ENCODE measurements at places on chromosomes 12 and 14.

DNA sequence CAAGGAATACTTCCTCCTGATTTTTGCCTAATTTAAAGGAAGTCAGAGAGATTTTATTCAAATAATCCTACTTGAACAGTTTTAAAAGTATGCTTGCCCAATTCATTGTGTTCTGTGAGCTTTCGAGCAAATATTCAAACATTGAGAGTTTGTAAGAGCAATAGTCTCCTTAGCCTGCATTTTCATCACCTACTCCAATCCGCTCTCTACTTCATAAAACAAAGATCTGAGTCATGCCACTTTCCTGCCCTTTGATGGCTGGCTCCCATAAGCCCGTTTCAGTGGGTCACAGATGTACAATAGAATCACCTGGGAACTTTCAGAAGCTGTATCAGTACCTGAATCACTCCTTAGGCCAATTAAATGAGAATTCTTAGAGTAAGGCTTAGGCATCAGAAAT is 319.2 kb downstream of the PDZRN4 start:
- DNase-seq: no peak

GRCh38 chr14:55316564-55316963 is 45.3 kb downstream of the FBXO34 start:
- DNase-seq: no peak

DNA sequence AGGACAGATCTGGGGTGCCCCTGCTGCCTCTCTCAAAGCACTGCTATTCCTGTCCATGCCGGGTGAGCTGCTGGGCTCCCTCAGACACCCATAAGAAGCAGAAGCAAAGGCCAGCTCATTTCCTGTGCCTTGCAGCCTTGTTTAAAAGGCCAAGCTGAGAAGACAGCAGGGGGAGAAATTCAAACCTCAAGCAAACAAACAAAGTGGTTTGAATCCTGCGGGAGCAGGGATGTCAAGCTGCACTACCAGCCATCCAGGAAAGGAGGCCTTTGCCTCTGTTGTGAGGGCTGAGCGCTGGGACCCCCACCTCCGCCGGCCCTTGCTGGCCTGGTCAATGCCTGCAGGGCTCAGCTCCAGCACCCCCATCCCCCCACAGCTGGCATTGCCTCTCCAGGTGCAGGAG is 176.5 kb downstream of the PIWIL1 start:
- no peak for DNase-seq

DNA sequence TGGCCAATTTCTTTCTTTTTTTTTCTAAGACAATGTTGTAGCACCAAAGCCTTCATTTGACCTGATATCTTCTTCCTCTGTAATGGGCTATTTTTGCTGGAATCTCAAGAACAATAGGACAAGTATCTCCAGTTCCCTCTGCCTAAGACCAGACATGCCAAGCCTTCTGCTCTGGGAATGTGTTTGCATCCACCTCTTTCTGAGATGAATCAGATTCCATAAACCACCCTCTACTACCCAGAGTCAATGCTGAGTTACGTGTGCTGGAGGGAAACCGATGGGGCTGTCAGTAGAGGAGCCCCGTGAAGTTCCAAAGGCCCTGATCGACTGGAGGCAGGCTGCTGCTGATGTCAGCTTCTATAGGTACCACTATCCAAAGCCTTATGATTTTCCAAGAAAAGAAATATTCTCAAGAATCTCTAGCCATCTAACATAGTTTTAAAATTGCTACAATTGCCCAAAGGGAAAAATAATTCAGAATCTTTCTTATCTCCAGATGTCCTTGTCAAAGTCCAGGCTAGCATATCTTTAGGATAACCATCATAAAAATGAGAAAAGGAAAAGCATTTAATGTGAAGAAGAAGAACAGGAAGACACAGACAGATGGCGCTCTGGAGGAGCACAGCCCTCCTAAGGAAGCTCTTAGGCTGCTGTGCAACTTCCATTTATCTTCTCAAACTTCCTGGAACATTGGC is 101.9 kb downstream of the SLC8A3 start:
- no peak for DNase-seq

DNA sequence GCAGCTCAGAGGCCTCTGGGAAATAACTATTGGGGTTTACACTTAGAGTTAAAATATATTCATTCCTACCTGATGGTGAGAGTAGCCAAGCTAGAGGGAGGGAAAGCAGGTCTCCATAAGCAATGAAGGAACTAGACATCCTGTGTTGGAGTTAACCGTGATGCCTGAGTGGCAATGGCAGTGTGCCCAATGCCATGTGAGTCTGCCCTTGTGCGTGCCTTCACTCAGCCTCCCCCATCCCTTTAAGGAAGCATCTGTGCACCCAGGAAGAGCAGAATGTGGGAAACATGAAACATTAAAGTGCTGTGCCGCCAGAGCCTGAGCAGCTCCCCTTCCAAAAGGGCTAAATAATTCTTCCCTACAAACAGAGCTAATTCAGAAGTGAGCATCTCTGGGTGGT is 76.3 kb downstream of the COX16 start:
- no peak for DNase-seq

DNA sequence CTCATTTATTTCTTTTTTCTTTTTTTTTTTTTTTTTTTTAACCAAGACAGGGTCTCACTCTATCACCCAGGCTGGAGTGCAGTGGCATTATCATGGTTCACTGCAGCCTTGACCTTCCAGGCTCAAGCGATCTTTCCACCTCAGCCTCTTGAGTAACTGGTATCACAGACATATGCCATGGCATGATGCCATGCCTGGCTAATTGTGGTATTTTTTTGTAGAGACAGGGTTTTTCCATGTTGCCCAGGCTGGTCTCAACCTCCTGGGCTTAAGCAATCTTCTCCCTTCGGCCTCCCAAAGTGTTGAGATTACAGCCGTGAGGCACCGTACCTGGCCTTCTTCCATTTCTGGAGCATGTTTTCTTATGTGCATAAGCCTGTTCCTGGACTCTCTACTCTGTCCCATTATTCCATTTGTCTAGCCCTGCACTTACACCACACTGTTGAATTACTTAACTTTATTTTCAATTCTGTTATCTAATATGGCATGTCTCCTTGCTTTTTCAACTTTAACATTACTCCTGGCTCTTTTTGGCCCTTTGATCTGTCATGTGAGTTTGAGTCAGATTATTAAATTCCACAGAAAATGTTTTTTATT is 47.9 kb upstream of the PTGDR start:
- DNase-seq: no peak
